ENCODE measurements at places on chromosomes 1 and 21.

- DNase-seq, result no peak
These were observed 268.4 kb upstream of the DUSP10 start for GRCh38 chr1:222010306-222010705.

DNA sequence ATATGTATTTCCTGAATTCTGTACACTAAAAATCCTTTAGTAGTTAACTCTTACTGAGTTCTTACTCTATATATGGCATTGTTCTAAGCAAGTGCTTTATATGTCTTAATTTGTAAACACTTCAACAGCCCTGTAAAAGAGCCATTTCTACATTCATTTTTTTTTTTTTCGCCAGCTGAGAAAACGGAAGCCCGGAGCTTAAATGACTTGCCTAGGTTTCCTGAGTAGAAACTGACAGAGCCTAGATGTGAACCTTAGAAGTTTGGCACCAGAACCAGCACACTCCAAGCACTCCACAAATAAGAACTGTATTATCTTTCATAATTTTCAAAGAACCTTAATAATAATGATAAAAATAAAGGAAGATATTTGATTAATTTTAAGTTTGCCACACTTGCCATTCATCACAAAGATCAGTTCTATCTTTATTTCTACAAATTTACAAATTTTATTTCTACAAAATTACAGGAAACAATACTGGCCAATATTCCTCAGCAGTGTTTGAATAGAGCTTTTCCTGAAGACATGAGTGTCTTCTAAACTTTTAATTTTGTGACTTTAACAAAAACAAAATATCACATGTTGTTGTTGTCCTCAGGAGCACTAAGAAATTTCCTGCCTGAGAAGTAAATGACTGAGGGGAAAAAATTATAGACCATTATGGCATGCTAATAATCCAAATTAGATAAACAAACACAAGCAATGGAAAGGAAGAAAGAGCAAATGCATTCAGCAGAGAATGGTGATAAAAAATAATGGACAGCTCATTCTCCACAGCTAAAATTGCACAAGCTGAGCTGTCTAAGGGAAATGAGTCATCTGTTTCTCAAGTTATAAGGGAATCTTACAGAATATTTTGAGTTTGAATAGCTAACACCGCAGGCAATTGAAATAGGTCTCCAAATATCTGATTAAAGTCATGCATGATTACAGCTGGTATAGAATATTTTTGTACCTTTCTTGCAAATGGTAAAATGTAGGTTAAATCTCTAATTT, 71.2 kb downstream of the DPYD start:
- no peak for DNase-seq

DNA sequence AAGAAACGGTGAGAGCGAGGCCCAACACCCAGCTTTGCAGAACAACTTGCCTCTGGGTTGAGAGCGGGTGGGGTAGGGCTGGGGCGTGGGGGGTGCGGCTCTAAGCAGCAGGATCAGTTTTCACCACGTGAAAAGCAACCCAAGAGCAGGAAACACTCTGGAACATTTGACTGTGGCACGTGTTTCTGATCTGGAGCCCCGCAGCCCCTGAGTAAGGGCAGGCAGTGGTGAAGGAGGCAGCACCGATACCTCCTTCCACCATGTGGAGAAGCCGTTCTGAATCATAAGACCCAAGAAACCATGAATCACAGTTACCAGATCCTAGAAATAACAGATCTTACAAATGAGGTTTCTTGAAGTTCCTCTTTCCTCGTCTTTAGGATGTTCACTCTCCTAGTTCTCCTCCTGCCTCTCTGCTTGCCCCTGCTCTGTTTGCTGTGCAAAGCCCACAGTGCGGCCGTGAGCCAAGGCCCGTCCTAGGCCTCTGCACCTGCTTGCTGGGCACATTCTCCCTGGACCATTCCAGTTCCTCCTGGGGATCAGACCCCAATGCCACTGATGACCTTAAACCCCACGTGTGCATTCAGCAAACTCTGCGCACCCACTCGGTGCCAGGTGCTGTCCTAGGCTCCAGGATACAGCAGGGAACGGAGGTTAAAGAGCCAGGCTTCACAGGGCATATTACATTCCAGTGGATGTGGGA, 31.9 kb downstream of the SLC1A7 start:
- no peak for DNase-seq

DNA sequence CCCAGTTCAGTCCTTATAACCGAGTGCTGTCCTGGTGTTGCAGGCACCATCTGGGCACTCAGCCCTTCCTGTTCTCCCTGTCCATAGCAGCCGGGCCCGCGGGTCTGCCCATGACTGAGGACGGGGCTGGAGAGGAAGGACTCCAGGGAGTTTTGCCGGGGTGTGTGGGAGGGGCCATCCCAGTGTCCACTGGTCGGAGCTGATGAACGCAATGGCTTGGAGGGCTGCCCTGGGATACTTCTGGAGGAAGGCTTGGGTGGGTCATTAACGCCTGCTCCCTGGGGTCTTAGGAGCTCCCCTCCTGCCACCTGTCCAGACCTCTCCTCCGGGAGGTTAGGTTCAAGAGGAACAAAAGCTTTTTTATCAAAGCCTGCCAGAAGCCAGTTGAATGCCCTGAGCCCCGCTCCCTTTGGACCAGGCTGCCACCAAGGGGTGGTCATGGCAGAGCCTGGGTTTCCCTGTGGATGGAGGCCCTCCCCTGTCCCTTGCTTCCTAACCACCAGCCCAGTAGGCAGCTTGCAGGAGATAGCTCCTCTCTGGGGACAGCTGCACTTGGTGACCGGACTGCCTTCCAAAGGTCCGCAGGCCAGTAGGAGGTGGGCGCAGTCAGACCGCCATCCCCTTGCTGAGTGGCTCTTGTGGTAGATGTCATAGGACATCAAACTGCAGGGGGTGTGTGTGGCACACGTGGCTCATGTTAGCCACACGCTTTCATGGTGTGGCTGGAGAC, 61.3 kb downstream of the TRIM11 start:
- no peak for DNase-seq

DNA sequence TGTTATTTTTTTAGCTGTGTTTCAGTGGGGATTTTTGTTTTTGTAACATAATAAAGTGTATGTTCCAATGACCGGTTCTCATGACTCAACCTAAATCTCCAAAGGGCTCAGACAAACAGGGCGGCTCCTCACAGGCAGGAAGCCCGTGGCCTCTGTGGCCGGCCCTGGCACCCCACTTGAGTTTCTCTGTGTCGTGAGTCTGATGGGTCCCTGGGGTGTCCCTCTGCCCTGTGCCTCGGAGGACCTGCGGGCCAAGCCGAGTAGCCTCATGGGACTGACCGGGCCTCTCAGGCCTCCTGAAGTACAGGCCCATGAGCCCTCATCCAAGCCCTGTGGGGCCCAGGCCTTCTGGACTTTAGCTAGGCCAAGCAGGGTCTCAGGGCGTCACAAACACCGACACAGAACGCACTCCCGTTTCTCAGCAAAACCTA, 16.1 kb upstream of the CCDC27 start:
- no peak for DNase-seq

DNA sequence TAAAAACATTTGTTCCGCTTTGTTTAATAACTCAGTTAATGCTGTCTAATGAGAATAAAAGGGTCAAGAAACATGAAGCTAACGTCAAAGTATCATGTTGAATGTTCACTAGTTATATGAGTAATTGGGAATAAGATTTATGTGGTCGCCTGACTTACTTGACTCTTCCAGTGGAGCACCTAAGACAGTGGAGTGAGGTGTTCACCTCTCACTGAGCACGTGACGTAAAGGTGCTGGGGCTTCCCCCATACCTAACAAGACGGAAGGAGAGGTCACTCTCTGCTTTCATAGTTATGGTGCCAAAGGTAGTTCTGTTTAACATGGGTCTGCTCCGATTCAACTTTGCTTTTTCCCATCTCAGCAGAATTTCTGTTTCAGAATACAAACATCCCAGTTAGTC, 686 bp downstream of the KMO start:
- DNase-seq, result no peak

DNA sequence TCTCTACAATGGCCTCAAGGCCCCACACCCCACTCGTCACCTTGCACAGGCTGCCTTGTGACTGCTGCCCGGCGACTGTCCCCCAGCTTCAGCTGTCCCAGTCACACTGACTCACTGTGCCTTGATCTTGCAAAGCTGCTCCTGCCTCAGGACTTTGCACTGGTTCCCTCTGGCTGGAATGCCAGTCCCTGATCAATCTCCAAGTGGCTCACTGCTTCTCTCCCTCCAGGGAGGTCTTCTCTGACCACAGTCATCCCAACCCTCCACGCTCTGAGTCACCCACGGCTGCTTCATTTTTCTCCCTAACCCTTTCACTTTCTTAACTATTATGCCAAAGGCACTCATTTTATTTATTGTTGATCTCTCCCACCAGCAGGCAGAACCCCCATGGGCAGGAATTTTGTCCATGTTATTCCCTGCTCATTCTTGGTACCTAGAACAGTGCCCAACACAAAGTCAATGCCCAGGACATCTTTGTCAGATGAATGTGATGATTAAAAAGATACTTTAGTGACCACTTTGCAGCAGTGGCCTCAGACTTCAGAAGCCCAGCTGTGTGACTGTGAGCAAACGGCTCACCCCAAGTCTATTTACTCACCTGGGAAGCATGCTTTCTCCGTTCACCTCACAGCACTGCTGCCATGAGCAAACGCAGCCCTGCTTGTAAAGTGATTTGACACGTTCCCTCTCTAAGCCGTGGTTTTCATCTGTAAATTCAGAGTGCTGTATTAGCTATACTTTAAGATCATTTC, 53.4 kb downstream of the ZBTB18 start:
- no peak for DNase-seq

DNA sequence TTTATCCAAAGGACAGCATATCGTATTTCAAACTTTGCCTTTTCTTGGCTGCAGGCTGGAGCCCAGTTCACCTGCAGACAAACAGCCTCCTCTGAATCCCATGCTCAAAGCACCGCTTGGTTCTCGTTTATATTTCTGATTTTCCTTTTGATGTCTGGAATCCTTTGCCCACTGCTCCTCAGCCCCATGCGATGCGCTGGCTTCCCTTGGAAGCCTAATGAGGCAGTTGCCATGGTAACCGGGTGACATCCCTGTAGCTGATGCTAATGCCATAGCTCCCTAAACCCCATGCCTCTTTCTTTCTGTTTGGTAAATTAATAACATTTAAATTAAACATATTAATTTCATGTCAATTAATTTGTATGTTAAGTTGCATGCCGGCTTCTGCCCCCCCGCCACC, 327.1 kb downstream of the PRDM2 start:
- DNase-seq, result no peak

GRCh38 chr1:56709269-56709880, 64.3 kb downstream of the PRKAA2 start:
- no peak for DNase-seq

DNA sequence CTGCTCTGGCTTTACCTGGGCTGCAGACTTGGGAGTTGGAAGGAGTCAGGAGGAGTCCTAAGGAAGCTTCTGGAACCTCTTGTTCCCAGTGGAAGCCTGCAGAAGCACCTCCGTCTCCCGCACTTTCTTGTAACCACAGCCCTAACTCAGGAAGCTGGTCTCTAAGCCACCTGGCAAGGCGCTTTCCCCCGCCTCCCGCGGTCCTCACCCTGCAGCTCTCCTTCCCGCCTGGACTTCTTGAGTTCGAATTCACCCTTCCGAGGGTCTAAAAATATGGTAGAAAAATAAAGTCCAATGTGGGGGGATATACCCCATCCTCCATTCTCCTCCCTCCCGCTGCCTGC, 15.1 kb downstream of the PAX7 start:
- DNase-seq, result peak; percentile 6

- peak; percentile 94 for DNase-seq
These were observed 24.1 kb downstream of the CELA3A start for GRCh38 chr1:22025368-22026155.

DNA sequence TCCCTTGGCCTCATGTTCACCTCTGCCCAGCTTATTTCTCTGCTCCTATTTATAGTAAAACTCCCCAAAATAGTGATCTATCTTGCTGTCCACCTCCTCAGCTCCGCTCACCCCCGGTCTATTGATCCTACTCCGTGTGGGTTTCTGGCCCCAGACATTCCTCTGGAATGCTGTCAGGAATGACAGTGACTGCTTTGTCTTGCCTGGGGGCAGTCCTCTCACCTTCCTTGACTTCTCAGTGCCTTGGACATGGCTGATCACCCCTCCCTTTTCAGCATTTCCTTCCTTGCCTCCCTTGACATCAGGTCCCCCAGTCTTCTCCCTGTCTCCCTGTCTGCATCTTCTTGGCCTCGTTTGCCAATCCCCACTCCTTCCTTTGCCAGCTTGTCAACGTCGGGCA, 108.1 kb upstream of the BACE2 start:
- no peak for DNase-seq

DNA sequence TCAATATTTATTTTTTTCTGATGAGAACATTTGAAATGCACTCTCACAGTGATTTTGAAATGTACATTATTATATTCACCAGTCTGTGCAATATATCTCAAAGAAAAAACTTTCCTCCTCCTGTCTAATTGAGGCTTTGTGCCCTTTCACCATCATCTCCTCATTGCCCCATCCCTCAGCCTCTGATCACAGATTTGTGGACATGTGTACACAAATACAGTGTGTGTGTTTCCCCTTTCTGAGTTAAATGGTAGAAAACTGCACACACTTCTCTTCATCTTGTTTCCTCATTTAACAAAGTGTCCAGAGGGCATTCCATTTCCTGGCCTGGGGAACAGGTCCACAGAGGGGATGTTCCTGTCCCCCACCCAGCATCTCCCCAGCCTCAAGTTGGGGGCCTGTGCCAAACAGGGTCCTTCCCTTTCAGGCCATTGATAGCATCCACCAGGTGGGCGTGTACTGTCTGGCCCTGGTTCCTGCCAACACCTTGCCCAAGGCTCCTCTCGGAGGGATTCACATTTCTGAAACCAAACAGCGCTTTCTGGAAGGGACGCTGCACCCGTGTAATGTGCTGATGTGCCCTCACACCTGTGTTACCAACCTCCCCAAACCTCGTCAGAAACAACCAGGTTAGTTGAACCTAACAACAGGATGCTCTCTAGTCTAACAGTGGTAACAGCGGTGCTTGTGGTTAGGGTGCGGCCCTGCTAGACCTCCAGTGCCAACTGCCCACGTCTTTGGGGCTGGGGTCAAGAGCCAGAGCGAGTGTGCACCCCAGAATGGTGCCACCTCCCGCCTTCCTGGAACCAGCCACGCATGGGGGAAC, 54.6 kb downstream of the S100B start:
- DNase-seq, result peak; percentile 76

- DNase-seq, result no peak
These were observed 664.3 kb downstream of the ADGRL2 start for GRCh38 chr1:82465024-82465423.

GRCh38 chr1:192601567-192601966, 26.0 kb downstream of the RGS1 start:
- no peak for DNase-seq
